ENCODE measurements at places on chromosomes 5 and 9.

DNA sequence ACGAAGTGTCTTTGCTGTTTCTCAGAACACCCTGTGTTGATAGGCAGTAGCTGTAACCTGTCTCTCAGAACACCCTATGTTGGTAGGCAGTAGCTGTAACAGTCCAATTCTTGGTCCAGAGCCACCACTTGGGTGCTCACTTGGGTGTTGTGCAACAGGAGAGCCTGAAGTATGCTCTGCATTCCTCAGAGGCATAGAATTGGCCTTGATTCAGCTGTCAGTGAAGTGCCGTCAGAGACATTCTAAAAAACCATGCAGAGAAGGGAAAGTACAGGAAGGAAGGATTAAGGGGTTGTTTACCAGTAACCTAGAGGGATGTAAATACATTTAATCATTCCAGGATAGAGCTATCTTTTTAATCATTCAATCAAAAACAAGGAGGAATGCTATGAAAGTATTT, 231.2 kb downstream of the ARRDC3 start:
- H3K27ac ChIP-seq, result no peak overlapping the region
- no peaks in the 10 kb centered on the region for H3K27me3 ChIP-seq
- no peaks in the 10 kb centered on the region for H3K36me3 ChIP-seq
- peak; percentile 50 for DNase-seq

DNA sequence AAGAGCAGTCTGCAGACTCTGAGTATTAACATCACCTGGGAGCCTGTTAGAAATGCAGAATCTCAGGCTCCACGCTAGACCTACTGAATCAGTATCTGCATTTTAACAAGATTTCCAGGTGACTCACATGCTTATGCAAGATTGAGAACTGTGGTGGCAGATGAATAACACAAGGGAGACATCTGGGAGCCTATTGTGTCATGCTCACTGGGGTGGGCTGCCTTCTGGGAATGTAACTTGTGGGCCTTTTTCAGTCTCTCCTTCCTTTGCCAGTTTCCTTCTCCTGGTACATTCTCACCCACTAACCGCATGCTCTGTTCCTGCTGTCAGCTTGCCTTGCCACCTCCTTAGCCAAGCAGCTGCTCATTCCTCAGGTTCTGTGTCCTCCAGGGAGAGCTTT, 176.6 kb upstream of the C9orf72 start:
- H3K27ac ChIP-seq, result no peak overlapping the region
- no peaks in the 10 kb centered on the region for H3K27me3 ChIP-seq
- no peaks in the 10 kb centered on the region for H3K36me3 ChIP-seq
- no peaks in the 10 kb centered on the region for H3K4me1 ChIP-seq
- H3K4me3 ChIP-seq, result no peak overlapping the region
- no peak for DNase-seq

GRCh38 chr5:171654881-171655280, 130.7 kb upstream of the SMIM23 start:
- H3K36me3 ChIP-seq, result no peaks in the 10 kb centered on the region
- no peak for DNase-seq
- no peak overlapping the region for H3K4me3 ChIP-seq
- no peaks in the 10 kb centered on the region for H3K4me1 ChIP-seq
- no peaks in the 10 kb centered on the region for H3K27me3 ChIP-seq

DNA sequence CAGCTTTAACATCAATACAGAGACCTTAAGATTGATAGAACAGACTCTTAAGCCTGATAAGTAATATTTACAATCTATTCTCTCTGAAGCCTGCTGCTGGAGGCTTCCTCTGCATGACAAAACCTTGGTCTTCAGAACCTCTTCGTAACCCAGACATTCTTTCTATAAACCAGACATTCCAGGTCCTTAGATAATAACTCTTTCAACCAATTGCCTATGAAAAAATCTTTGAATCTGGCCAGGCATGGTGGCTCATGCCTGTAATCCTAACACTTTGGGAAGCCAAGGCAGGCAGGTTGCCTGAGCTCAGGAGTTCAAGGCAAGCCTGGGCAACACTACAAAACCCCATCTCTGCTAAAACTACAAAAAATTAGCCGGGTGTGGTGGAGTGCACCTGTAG, 327.8 kb downstream of the ENC1 start:
- H3K27ac ChIP-seq, result no peak overlapping the region
- H3K36me3 ChIP-seq, result no peaks in the 10 kb centered on the region
- no peaks in the 10 kb centered on the region for H3K27me3 ChIP-seq
- H3K4me3 ChIP-seq, result no peak overlapping the region

GRCh38 chr5:147697380-147697779, 85.1 kb downstream of the JAKMIP2 start:
- no peak overlapping the region for H3K4me3 ChIP-seq
- peaks cover 4% of the 10 kb centered on the region for H3K4me1 ChIP-seq
- no peaks in the 10 kb centered on the region for H3K27me3 ChIP-seq

- H3K4me1 ChIP-seq, result no peaks in the 10 kb centered on the region
- H3K36me3 ChIP-seq, result no peaks in the 10 kb centered on the region
- H3K27me3 ChIP-seq, result no peaks in the 10 kb centered on the region
- no peak overlapping the region for H3K27ac ChIP-seq
- H3K4me3 ChIP-seq, result no peak overlapping the region
Measured at GRCh38 chr9:87392086-87392485, 105.6 kb upstream of the DAPK1 start.

DNA sequence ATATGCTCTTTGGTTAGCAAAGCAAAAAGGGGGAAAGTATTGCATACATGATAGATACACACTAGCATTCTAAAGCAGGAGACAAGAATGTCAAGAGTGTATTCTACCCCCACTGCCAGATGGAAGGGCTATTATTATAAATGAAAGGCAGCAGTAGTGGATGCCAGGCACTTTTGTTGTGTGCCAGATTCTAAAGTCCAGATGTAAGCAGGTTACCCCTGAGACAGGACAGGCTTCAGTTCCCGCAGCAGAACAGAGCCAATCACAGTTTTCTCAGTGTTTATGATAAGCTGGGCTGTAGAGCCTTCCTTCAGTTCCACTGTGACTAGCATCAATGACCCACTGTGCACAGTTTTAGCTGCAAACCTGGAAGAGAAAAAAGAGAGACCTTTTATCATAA, 226.6 kb upstream of the TBCA start:
- H3K27me3 ChIP-seq, result no peaks in the 10 kb centered on the region
- no peak overlapping the region for H3K4me3 ChIP-seq
- peaks cover 4% of the 10 kb centered on the region for H3K4me1 ChIP-seq
- H3K27ac ChIP-seq, result no peak overlapping the region
- H3K36me3 ChIP-seq, result no peaks in the 10 kb centered on the region

GRCh38 chr5:135063511-135064234, 29.6 kb upstream of the PITX1 start:
- H3K4me1 ChIP-seq, result no peaks in the 10 kb centered on the region
- no peak overlapping the region for H3K4me3 ChIP-seq
- no peak for DNase-seq
- no peaks in the 10 kb centered on the region for H3K27me3 ChIP-seq
